ENCODE measurements at places on chromosomes 5 and 9.

DNA sequence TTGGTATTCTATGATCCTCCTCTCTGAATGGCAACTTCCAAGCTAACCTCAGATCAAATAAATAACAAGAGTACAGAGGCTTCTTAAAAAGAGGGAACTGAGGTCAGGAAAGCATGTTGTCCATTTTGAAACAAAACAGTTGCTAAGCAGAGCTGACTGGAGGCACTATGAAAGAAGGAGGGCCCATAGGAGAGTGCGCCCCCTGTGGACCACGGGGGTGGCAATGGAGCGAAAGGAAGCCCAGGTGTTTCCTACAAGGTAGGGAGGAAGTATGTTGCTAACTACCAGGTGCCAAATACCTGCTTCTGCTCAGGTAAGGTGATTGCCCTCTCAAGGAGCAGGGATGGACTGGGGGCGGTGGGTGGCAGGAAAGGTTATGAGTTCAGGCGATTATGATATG, 101.8 kb upstream of the MAST4 start:
- DNase-seq, result peak; percentile 19

- no peak for DNase-seq
These were observed 27.2 kb upstream of the CER1 start for GRCh38 chr9:14749741-14750211.

DNA sequence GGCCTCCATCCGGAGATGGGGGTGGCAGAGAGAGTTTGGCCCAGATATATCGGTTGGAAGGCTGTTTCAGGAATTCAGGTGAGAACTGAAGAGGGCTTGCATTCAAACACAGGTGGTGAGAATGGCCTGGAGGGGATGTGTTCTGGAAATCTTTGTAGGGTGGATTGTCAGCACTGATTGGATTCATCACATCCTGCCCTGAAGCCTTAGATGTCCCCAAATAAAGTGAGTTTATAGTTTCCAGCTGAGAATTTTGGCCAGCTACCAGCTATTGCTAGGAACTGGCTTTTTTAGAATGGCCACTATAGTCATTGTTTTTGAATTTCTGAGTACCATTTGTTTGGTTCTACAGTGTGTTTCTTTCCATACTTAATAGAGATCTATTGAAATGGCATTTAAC, 46.1 kb upstream of the ANKH start:
- DNase-seq, result no peak

GRCh38 chr9:17878810-17879370, 300.0 kb downstream of the SH3GL2 start:
- DNase-seq, result no peak

DNA sequence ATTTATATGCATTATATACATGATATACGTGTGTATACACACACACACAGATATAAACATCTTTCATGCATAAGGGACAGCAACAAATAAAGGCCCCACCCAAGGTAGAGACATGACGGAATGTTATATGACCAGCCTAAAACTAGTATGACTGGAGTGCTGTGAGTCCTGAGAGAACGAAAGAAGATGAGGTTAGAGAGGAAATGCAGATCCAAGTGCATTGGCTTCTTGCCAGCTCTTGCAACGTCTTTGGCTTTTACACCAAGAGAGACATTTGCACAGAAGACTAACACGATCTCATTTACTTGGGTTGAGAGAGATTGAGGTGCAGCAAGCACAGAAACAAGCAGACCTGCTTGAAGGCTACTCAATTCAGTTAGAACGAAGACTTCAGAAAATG, 23.0 kb downstream of the CDH10 start:
- no peak for DNase-seq

GRCh38 chr5:133957591-133957990, 10.8 kb downstream of the C5orf15 start:
- no peak for DNase-seq

DNA sequence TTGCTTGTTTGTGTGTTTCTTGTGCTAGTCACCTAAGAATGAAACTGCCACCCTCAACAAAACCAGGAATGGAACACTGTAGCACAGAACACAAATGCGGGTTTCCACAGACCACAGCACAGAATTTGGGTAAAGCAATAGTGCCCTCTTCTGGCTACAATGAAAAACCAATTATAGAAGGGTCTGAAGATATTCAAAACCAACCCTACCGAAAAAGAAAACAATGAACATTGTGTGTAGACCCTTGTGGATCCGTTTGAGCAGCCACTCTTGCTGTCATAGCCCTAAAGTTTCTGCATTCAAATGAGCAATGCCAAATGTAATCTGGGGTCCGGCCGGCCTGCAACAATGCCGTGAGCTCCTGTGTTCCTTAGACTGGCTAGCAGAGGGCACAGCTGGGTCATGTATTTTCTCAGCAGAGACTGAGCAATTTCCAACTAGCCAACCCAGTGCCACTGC, 8.3 kb upstream of the ENC1 start:
- peak; percentile 18 for DNase-seq

DNA sequence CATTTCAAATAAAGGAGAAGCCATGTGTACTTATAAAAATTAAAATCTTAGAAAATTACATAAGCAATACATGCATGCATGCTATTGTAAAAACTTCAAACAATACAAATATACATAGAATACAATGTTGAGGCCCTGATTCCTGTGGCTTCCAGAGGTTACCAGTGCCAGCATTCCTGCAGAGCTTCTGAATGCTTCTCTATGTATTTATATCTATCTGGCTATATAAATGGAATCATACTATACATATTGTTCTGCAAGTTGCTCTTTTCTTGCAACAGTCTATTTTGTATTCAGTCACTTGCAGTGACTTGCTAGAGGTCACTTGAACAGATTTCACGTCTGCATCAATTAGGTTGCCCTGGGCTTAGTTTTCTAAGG, 3.2 kb upstream of the IL12B start:
- no peak for DNase-seq

DNA sequence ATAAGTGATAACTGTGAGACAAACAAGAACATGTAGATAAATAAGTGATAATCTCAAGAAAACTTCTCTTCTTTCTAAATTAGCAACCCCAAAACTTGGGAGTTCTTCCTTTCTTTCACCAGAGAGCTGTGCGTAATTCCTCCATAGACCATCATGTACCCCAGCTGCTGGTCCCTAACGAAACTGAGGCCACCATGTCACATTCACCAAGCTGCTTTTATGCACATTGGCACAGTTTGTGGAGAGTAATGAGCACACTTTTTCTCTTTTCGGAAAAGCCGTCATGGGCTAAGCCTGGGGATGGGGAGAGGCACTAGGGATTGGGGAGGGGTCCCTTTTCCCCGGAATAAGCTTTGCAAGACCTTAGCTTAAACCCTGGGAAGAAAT, 561.4 kb downstream of the BNC2 start:
- DNase-seq, result no peak

DNA sequence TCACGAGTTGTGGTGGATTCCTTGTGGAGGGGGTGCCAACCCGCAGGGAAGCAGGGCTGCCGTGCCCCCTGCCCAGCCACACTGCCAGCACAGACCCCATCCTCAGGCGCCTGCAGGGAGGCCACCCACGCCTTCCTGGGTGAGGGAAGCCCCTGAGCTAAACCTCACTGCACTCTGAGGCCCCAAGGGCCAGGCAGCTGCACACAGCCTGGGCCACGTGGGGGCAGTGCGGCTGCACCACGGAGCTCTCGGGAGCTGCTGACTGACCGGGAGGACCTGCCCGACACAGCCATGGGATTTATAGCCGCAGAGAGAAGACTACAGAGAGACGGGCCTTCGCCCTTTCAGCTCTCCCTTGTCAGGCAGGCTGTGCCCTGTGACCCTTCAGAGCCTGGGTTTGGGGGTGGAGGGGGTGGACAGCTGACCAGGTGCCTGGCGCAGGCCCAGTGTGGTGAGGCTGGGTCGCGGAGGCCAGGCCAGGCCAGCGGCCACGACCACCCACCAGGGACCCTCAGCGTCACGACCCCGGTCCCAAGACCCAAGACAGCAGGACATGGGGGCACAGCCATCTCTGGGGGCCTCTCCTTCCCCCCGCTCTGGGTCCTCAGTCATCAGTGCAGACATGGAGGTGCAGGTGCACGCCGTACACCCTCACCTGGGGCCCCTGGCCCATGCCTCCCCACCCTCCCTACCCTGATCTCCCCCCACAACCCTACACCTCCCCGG, 4.3 kb upstream of the AHRR start:
- peak; percentile 70 for DNase-seq
